Lung (tissue), 17 donors: ENCODE measurements at places on chromosomes 5 and 9.

DNA sequence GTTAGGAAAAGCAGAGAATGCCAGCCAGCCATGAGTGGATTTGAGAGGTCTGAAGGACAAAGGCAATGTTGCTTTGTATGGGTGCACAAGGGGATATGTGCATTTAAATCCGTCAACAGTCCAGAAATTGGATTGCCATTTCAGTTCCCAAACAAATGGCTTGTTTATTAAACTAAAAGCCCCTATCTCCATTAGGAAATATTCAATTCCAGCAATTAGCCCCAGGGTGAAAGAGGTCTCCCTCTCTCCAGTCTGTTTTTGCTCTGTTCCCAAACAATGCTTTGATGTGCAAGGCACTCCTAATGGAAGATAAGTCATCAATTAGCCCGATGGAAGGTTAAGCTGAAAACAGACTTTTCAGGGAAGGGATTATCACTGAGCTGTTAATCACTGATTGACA is 101.3 kb downstream of the C9orf152 start:
- no peak for DNase-seq

DNA sequence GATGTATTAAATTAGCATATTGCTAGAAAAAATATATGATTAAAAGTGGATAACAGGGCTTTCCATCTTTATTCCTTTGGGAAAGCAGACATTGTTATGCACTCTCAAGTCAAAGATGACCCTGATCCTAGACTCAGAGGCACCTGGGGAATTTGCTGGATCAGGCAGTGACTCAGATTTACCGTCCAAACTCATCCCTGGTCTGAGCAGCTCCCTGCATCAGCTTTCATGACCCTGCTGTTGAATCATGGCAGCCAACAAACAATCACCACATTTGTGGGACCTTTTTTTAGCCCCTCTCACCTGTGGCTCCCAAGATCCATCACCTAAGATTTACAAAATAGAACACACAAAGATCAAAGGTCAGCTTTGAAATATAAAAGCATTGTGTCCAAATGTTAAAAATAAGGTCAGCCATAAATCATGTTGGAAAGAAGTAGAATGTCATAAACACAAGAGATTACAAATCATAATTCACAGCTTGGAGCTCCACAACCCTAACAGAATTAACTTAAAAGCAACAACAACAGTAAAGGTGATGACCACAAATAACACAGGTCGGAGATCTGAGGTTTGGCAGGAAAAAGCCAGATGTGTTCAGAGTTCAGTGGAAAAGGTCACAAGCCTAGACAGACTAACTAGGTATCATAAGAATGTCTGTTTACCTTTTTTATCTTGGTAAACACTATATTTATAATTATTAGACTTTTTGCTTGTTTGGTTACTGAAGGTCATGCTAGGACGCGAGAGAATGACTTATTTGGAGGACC is 55.5 kb downstream of the ZFAND5 start:
- no peak for DNase-seq

GRCh38 chr5:38595132-38595745 is 38.8 kb upstream of the LIFR start:
- no peak for DNase-seq

GRCh38 chr5:96297290-96297689 is 135.8 kb downstream of the PCSK1 start:
- no peak for DNase-seq

DNA sequence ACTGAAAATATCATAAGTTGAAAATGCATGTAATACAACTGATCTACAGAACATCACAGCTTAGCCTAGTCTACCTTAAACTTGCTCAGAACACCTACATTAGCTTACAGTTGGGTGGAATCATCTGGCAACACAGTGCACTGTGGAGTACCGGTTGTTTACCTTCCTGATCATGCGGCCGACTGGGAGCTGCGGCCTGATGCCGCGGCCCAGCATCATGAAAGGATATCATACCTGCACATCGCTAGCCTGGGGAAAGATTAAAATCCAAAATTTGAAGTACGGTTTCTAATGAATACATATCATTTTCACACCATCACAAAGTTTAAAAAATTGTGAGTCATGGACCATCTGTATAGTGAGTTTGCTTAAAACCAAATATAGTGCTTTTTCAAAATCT is 1.8 kb downstream of the HACD4 start:
- DNase-seq: no peak

- DNase-seq: peak; percentile 82
These were observed 12.5 kb upstream of the CTSL start for GRCh38 chr9:87713278-87713987.

GRCh38 chr9:114202849-114203248 is 47.5 kb downstream of the COL27A1 start:
- DNase-seq: no peak

GRCh38 chr5:8848997-8849594 is 696.8 kb downstream of the SEMA5A start:
- DNase-seq: no peak
